ENCODE measurements at places on chromosomes 16 and 17.

DNA sequence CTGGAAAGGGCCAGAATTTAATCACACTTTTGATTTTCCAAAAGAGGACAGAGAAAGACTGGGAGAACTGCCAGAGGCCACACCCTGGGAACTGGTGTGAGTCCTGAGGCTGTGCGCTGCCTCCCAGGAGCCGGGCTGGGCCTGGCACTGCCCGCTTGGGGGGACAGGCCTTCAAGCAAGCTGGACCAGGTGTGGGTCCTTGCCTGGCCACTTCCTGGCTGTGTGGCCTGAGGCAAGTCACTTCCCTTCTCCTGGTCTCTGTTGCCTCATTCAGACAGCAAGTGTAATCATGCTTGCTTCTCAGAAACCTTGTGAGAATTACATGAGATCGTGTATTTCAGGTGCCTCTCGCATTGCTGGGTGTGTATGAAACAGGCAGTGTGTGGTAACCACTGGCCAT lies 143.0 kb downstream of the SNX29 start:
- DNase-seq: no peak

- no peak for DNase-seq
Observed at GRCh38 chr16:5604770-5605169, 507.2 kb upstream of the EEF2KMT start.

- no peak for DNase-seq
Observed at GRCh38 chr16:75385507-75386152, 47.7 kb downstream of the CFDP1 start.

- no peak for DNase-seq
Observed at GRCh38 chr17:38897671-38898290, 27.6 kb upstream of the LASP1NB start.

GRCh38 chr16:89599451-89599858 lies 14.0 kb upstream of the DPEP1 start:
- no peak for DNase-seq

GRCh38 chr16:11160676-11161115 lies 95.3 kb downstream of the SOCS1 start:
- no peak for DNase-seq

- DNase-seq: no peak
Observed at GRCh38 chr17:7311110-7311705, 3.8 kb downstream of the EIF5A start.

GRCh38 chr17:70109497-70109896 lies 34.5 kb downstream of the KCNJ16 start:
- no peak for DNase-seq

- DNase-seq: no peak
Observed at GRCh38 chr16:80377096-80377956, 163.5 kb upstream of the DYNLRB2 start.

GRCh38 chr16:46748775-46749705 lies 896 bp upstream of the MYLK3 start:
- DNase-seq: no peak

DNA sequence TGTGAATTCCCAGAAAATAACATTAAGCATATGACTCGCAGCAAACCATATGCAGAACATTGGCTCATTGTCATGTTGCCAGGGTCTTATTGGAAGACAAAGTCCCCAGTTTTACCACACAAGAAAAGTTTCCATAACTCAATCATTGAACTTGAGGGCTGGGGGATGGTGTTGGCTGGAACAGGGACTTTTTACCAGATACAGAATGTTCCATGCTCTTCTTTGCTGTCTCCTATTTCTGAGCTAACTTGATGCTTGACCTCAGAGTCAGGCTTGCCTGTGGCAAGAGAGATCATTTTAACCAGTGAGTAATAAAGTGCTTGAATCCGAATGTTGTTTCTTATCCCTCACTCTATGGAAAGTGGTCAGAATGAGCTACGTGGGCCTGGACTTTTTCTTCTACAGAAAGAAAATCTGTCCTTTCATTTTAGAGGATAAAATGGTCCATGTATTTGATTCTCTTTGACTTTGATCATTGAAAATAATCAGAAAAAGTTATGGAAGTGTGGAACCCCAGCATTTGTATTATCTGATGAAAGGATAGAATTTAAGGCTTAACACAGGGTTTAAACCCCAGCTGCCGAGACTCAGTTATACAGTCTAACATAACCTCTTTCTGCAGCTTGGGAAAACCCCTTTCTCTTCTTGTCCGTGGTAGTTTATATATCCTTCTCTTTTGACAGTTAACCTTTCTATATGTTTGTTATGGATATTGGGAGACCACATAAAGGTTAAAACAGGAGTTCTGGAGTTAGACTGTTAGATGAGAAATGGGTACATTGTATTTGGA lies 67.0 kb downstream of the TUBD1 start:
- no peak for DNase-seq

DNA sequence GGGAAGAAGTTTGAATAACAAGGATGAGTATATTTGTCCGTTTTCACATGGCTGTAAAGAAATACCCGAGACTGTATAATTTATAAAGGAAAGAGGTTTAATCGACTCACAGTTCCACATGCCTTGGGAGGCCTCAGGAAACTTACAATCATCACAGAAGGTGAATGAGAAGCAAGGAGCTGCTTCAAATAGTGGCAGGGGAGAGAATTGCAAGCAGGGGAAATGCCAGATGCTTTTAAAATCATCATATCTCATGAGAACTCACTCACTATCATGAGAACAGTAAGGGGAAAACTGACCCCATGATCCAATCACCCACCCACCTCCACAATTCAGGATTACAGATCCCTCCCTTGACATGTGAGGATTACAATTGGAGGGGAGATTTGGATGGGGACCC lies 212.8 kb upstream of the CDH8 start:
- no peak for DNase-seq

GRCh38 chr16:14050291-14051027 lies 20.7 kb upstream of the MRTFB start:
- DNase-seq: no peak

GRCh38 chr16:79284766-79285165 lies 315.8 kb downstream of the MAF start:
- no peak for DNase-seq

GRCh38 chr16:50555269-50555875 lies 7.2 kb downstream of the NKD1 start:
- DNase-seq: no peak

DNA sequence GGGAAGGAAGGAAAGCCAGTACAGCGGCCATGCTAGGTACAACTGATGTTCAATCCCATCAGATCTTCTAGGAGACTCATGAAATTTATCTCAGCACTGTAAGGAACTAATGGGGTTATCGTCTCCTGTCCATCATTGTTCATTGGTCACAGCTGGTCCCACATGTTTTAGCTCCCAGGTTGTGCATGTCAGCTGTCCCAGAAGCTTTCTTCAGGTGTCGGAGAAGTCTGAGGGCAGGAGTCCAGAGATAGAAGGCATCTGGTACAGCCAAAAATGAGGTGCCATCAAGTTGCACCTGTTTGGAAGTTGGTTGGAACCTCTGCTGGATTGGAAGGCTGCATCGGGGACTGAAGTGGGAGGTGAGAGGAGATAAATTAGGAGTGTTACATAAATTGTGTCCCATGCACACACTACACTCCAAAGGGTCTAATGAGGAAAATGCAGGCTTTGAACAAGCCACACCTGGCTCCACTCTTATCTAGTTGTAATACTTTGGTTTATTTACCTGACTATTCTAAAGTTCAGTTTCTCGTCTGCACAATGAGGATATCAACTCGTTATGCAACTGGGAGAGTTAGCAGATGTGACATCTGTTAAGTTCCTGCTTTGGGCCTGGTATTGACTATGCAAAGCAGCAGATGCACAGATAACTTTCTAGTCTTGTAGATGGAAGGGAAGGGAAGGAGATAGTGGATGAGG lies 62.9 kb downstream of the MAP2K6 start:
- DNase-seq: no peak

GRCh38 chr17:75703591-75703990 lies 17.7 kb upstream of the ITGB4 start:
- no peak for DNase-seq

- DNase-seq: no peak
Observed at GRCh38 chr16:2243031-2243528, 6.8 kb downstream of the DNASE1L2 start.

GRCh38 chr17:219696-220095 lies 38.2 kb upstream of the DOC2B start:
- DNase-seq: no peak

GRCh38 chr17:71709271-71709890 lies 411.4 kb upstream of the SOX9 start:
- no peak for DNase-seq

DNA sequence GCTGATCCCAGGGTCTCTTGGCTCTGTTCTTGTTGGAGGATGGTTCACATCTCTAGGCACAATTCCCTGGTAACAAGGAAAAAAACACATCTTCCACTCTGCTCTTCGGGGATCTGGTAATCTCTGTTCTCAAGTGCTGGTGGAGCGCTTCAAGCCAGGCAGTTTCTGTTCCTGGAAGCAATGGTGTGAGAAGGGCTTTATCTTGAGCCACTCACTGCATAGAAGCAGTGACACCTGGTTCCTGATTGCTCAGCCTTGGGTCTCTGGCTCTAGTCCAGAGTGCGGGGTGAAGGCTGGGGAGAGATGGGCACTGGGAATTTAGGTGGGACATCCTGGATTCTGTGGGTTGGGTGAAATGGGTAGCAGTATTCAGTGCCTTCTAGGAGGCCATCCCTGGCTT lies 14.1 kb downstream of the AKAP1 start:
- DNase-seq: no peak

- DNase-seq: no peak
Observed at GRCh38 chr17:32880671-32881453, 3.9 kb upstream of the MYO1D start.

DNA sequence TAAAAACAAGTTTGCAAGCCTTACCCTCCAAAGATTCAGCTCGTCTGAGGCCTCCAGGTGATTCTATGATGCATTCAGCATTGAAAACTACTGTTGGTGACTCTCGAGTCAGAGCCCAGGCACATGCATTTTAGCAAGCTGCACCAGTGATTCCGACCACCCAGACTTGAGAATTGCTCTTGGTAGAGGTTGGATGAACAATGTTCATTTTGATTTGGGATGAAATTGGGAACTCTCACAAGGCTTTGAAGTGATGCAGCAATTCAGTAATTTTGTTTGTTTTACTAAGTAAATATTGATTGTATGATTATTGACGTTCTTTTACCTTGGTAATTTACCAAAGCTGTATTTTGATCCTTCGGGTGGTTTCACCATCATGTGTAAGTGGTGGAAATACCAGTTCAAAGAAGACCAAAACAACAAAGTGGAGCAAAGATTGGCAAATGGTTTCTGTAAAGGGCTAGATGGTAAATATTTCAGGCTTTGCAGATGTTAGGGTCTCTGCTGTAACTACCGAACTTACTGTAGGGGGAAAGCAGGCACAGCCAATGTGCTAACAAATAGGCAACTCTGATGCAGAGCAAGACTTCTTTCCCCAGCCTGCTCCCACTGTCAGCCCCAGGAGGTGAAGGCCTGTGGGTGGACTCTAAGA lies 11.8 kb downstream of the ALDH3A2 start:
- DNase-seq: no peak

DNA sequence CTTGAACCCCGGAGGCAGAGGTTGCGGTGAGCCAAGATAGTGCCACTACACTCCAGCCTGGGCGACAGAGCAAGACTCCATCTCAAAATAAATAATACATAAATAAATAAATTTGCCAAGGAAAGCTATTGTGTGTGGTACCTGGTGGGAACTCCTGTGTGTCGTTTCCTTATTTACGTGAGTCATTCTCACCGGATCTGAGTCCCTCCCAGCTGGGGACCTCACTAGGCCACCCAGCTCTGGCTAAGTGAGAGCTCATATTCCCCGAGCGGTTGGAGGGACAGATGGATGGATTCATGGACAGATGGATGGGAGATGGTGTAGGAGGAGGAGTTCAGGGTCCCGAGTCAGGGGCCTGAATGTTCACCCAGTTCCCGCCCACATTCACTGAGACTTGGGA lies 22.9 kb upstream of the C1QL1 start:
- no peak for DNase-seq
